Central memory CD8-positive, alpha-beta T cell (primary cell): ENCODE measurements at places on chromosomes 3 and 15.

DNA sequence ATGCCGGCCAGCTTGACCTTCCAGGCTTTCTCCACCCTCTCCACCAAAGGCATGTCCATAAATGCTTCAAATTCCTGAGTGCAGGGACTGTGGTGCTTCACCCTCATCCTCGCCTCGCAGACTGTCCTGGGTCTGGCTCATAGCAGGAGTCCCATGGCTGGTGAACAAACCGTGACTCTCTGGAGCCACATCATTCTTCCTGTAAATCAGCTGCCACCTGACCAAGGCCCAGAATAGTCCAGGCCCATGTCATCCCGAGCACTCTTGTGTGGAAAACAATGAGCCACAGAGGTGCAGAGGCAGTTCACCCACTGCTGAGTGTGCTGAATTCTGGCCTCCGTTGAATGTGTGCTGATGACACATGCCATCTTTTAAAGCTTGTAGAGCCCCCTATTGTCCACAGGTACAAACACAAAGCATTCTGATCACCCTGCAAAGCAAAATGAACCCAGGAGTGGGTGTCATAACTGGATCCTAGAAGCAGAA is 68.6 kb downstream of the ABHD5 start:
- no peak for DNase-seq

DNA sequence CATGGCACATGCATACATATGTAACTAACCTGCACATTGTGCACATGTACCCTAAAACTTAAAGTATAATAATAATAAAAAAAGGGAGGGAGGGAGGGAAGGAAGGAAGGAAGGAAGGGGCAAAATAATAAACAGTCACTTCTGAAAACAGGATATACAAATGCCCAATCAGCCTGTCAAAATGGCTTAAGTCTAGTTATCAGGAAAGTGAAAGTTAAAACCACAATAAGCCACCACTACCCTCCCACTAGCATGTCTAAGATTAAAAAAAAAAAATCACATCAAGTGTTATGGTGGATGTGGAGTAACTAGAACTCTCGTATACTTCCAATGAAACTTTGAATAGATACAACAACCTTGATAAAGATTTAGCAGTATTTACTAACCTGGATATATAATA is 145.6 kb upstream of the GMNC start:
- DNase-seq = no peak

DNA sequence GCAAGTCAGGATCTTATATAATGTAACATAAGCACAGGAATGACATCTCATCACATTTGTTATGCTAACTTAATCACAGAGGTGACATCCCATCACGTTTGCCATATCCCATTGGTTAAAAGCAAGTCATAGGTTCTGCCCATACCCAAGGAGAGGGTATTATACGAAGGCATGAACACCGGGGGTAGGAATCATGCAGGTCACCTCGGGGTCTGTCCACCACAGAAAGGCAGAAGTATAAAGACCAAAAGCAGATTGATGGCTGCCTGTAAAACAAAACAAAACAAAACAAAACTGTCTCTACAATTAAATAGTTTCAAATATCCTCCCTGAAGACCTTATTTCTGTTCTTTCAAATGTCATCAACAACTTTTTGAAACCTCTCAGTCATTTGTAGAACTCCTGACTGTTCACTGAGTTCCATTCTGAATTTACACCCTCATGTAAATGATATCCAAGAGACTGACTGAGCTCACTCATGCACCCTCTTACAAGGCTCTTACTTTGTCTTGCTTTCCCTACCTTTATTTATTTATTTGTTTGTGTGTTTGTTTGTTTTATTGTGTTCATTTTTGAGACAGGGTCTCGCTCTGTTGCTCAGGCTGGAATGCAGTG is 22.7 kb upstream of the ZNF639 start:
- no peak for DNase-seq

GRCh38 chr3:55882006-55882405 is 394.9 kb upstream of the WNT5A start:
- DNase-seq = no peak

DNA sequence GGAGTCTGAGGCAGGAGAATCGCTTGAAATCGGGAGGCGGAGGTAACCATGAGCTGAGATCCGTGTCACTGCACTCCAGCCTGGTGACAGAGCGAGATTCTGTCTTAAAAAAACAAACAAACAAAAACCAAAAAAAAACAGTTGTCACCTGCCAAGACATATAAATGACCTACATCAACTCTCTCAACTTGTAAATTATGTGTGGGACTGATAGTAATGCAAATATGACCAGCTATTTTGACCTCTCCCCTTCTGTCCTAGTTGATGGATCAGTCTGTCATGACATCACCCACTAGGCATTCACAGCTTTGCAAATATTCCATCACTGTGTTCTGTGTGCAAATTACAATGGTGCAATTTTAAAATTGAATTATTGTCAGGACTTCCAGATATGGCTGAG is 175.4 kb downstream of the EBLN2 start:
- no peak for DNase-seq

DNA sequence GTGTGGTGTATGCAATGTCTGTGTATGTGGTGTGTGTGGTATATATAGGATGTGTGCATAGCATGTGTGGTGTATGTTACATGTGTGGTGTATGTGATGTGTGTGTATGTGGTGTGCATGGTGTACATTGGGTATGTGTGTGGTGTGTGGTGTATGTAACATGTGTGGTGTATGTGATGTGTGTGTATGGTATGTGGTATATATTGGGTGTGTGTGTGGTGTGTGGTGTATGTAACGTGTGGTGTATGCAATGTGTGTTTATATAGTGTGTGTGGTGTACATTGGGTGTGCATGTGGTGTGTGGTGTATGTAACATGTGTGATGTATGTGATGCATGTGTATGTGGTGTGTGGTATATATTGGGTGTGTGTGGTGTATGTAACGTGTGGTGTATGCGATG is 41.9 kb downstream of the ARRDC4 start:
- no peak for DNase-seq

GRCh38 chr3:170309046-170309445 is 48.5 kb upstream of the SKIL start:
- no peak for DNase-seq

- DNase-seq = no peak
Measured at GRCh38 chr15:89912674-89913396, at the start of gene ARPIN. TSS of gene ARPIN (minus strand) at chr15:89912952. CDS start at chr15:89912835, 117 bp downstream.

- DNase-seq = no peak
Measured at GRCh38 chr3:196440696-196441095, 8.5 kb upstream of the UBXN7 start.

DNA sequence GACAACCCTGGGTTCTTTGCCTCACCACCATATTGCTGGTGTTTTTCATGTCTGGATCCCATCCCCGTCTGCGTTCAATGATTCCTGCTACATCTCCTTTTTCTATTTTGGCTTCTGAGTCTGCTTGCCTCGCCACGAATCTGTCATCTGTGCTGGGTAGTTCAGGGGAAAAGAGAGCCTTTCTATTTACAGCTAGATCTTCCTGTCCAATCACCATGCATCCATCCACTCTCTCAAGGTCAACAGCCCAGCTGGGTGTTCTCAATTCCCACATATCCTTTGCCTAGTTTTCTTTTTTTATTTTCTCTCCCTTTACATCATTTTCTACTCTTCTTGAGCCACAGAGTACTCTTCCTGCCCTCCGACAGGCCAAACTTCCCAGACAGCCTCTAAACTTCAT is 104.8 kb upstream of the RAD18 start:
- DNase-seq = no peak

DNA sequence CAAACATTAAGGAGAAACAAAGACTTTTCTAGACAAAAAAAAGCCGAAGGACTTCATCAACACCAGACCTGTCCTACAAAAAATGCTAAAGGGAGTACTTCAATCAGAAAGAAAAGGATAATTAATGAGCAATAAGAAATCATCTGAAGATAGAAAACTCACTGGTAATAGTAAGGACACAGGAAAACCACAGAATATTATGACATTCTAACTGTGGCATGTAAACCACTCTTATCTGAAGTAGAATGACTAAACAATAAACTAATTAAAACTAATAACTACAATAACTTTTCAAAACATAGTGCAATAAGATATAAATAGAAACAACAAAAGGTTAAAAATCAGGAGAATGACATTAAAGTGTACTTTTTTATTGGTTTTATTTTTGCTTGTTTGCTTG is 584.5 kb upstream of the CCDC54 start:
- DNase-seq = no peak

DNA sequence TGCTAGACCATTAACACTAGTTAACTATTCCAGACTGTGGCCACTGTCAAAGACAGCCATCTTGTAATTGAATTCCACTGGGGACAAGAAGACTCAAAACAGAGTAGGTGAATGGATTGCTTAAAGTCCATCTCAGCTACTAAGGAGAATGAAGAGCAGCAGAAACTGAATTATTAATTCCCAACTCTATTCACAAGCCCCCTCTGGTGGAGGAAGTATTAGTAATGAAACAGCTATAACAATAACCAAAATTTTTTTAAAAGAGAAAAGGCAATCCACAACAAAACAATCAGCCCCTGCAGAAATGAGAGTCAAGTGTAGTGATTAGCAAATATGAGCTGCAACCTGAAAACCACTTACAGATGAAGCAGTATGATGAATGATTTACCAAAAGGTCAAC is 302.8 kb downstream of the FHIT start:
- DNase-seq = no peak

- DNase-seq = no peak
Measured at GRCh38 chr3:168598250-168598649, 502.5 kb upstream of the GOLIM4 start.

DNA sequence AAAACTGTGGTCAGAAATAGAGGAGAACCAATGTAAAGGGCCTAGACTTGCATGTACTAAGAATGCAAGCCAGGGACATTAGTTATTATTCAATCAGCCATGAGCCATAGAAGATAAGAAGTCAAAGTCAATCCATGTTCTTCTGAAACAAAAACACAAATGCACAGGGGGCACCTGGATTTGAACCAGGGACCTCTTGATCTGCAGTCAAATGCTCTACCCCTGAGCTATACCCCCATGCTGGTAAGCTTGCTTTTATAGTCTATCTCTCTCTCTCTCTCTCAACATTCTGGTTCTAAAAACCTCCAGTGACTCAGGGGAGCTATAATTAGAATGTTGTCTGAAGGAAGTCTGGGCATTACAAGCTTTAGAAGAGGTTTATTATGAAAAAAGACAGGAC is 85.6 kb upstream of the ACP3 start:
- DNase-seq = no peak

DNA sequence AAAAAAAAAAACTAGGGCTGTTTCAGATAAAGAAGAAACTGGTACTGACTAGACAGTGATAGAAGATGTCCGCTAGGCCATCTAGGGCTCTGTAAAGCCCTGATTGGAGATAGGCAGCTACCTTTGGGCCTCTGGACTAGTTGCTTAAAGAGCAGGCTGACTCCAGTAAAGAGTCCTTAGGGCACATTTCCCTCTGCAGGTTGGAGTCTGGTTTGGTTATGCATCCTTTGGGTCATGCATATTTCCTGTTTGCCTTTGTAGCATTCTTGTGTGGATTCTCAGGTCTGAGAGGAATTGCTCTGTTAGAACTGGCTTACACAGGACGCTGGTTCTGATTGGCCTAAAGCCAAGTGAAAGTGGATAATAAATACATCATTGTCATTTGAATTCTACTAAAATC is 165.5 kb upstream of the LRRN1 start:
- no peak for DNase-seq

DNA sequence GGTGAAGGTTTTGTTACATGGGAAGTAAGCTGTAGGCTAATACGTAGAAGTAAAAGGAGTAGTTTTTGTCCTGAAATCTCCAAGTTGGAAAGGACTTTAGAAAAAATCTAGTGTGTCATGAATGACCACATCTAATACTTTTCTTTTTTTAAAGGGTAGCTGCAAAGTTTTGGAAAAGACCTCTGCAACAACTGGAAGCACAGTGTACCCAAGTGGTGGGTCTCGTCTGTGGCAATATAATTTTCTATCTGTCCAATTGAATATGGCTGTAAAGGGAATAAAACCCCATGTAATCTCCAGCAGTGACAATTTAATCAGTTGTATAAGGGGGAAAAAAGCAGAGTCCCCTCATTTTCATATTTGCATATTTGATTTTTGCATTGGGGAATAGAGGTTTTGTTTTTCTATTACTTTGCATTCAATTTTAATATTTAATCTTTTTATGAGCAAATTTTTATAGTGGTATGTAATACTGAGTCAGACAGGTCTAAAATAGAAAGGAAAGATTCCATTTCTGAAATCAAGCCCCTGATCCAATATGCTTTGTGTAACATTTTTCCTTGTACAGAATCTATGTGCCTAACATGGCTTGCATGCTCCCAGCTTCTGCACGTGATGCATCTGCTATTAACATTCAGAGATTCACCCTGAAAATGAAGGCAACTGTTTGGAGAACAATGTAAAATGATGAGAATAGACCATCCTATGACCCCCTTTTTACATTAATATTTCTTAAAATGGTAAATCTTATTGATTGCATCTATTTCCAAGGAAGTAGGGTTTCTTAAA is 531.4 kb downstream of the ZIC1 start:
- DNase-seq = no peak

- DNase-seq = no peak
Measured at GRCh38 chr3:29582273-29582672, 301.4 kb downstream of the RBMS3 start.

DNA sequence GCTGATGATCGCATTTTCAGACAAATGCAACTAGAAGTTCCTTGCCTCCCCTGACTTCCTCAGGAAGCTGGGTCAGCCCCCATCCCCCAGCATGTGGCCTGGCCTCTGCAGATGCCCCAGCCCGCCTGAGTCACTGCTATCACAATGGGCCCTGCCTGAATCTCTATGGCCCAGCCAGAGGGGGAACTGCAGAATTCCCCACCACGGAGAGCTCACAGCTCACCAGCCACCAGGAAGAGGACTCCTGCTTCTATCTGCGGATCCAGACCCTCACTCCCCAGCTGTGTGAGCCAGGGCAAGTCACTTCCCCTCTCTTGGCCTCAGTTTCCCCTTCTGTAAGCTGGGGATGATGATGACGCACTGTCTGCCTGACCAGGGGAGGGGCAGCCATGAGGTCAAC is 6.9 kb downstream of the PLXND1 start:
- DNase-seq = no peak

DNA sequence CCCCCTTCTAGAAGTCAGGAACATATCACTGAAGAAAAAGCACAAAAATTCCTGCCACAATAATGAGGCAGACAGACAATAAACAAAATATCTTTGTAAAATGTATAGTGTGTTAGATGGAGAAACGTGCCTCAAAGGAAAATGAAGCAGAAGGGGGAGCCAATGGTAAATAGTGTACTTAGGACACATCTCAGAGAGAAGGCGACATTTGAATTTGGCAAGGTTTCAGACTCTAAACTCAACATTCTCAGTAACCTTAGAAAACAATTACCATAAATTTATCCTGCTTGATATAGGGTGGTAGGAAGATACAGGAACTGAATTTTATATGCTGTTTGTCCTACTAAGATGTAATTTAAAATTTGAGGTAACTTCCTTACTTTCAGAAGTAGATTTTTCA is 52.6 kb upstream of the PTX3 start:
- DNase-seq = no peak

- no peak for DNase-seq
Measured at GRCh38 chr15:76533060-76533820, 196.7 kb downstream of the ISL2 start.

- no peak for DNase-seq
Measured at GRCh38 chr3:23041918-23042696, 161.0 kb upstream of the UBE2E2 start.

- no peak for DNase-seq
Measured at GRCh38 chr15:82045179-82045891, 483 bp downstream of the MEX3B start.

GRCh38 chr15:84810073-84810840 is 6.9 kb upstream of the ALPK3 start:
- DNase-seq = no peak

- no peak for DNase-seq
Measured at GRCh38 chr3:155519078-155519477, 225.6 kb upstream of the STRIT1 start.
